Ovary (tissue), 10 donors: ENCODE measurements at places on chromosomes 7 and 10. TPM values are rescaled to one million over a fixed set of nuclear protein-coding genes. Genes with fewer than 3 reads are reported as not detected.

The DTX2 gene
- 16.6 TPM for total RNA-seq

The DUSP5 gene
- total RNA-seq, result 15.0 TPM

The CFAP69 gene
- total RNA-seq, result 11.5 TPM

The TMEM229A gene
- not detected for total RNA-seq

The TAS2R41 gene
- total RNA-seq, result not detected

The STEAP4 gene
- 8.8 TPM for total RNA-seq

The ALOX5 gene
- 17.7 TPM for total RNA-seq

The PNLIPRP1 gene
- not detected for total RNA-seq

The DEPP1 gene
- 293 TPM for total RNA-seq

The VSTM4 gene
- total RNA-seq, result 42.9 TPM

The PBLD gene
- total RNA-seq, result 7.5 TPM

The HHEX gene
- total RNA-seq, result 2.1 TPM

The PTPN12 gene
- total RNA-seq, result 77.1 TPM

The EPDR1 gene
- 40.3 TPM for total RNA-seq

The CAV1 gene
- 101 TPM for total RNA-seq

The MRLN gene
- total RNA-seq, result not detected

The SAMD9 gene
- 9.0 TPM for total RNA-seq

The ZMIZ1 gene
- total RNA-seq, result 30.3 TPM

The HPS1 gene
- total RNA-seq, result 44.0 TPM
